ENCODE measurements at places on chromosomes 1 and 21.

DNA sequence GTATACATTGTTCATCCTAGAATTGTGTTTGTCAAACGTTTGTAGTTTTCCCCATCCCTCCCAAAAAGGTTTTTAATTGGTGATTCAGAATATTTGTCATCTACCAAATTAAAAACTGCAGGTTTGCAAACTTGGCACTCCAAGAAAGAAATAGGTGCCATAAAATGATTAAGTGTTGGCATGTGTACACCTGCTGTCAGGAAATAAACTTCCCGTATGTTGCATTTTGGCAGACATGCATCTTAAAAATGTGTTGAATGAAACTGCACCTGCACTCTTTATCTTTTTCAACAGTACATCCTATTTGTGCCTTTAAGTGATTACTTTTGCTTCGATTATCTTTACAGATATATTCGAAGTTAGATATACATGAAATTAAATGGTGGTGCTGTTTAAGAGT, 7.3 kb downstream of the B3GALT2 start:
- no peak for DNase-seq

DNA sequence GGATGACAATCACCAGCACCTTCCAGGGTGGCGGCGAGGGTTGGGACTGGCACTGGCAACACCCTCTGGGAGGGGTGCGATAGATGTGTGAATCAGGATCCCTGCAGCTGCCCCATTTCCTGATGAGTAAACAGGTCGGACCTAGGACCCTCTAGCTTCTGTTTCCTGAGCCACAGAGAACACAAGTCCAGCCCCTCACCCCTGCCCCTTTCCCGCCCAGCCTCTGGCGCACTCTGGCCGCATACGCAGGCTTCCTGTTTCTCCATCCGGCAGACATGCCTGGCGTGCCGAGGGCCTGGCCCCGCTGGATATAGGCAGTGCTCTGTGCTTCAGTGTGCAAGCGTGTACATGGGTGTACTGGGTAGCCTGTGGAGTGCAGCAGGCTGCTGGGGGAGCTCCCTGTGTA, 4.6 kb downstream of the PEAR1 start:
- DNase-seq = peak; percentile 27

- no peak for DNase-seq
Observed at GRCh38 chr1:242522996-242523718, 1.3 kb downstream of the PLD5 start.

DNA sequence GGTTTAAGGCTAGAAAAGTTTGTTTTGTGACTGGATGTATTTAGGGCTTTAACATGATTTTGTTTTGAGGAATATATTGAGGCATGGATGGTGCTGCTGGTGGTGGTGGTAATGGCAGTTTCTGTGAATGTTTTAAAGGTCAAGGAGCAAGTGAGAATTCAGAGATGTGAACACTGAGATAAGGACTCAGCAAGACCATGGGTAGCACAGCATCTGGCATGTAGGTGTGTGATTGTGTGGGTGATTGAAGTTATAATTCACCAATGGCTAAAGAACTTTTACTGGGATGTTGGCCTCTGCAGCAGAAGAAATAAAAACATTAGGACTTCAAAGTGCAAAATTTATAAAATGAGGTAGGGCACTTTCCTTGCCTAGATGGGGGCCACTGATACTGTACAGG, 65.9 kb downstream of the MACF1 start:
- no peak for DNase-seq

DNA sequence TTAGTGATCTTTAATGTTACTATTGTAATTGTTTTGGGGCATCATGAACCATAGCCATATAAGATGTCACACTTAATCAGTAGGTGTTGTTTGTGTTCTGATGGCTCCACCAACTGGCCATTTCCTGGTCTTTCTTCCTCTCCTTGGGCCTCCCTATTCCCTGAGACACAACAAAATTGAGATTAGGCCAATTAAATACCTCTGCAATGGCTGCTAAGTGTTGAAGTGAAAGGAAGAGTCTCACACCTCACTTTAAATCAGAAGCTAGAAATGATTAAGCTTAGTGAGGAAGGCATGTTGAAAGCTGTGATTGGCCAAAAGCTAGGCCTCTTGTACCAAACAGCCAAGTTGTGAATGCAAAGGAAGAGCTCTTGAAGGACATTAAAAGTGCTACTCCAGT, 30.7 kb downstream of the PPP2R5A start:
- DNase-seq = peak; percentile 24

DNA sequence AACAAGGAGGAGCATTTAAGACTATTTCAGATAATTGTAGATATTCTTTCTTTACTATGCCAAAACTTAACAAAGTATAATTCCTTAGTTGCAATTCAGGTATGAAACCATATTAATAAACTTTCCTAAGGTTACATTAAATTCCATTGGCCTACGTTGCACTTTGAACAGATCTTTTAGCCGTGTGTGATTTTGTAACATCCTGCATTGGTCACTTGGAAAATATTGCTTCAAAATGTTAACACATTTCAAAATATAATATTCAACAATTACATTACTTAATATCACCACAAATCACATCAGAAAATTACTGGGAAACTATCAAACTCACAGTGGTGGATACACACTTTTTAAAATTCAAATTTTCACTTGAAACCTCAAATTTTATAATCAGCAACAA, 20.2 kb downstream of the ETS2 start:
- no peak for DNase-seq

- no peak for DNase-seq
Observed at GRCh38 chr1:10471411-10472219, 714 bp downstream of the DFFA start.

DNA sequence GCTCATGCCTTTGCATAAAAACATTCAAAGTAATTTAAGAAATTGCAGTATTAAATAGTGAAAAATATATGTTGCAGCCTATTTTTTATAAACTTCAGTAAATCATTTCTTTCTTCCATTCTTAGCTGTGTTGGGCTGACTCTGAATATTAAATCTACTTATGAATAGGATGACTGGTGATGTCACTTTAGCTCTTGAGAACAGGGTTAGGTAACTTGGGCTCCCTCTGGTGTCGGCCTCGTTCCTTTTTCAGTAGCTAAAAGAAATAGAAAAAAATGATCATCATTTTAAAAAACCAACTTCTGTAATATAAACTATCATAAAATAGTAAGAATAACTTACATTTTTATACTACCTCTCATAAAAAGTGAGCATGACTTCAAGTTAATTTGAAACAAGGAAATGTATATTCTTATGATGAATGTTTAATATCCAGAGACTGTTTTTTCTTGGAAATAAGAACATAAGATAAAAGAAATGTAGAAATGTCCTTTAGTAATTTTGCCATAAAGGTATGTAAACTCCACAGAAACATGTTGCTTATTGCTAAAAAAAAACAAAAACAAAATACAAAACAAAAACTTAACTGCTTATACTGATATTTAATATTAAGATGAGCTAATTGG, 26.8 kb upstream of the NCAM2 start:
- DNase-seq = peak; percentile 39

- DNase-seq = no peak
Observed at GRCh38 chr1:234458352-234459017, 20.5 kb downstream of the TARBP1 start.

GRCh38 chr1:9657521-9658032, 6.0 kb downstream of the PIK3CD start:
- DNase-seq = no peak

DNA sequence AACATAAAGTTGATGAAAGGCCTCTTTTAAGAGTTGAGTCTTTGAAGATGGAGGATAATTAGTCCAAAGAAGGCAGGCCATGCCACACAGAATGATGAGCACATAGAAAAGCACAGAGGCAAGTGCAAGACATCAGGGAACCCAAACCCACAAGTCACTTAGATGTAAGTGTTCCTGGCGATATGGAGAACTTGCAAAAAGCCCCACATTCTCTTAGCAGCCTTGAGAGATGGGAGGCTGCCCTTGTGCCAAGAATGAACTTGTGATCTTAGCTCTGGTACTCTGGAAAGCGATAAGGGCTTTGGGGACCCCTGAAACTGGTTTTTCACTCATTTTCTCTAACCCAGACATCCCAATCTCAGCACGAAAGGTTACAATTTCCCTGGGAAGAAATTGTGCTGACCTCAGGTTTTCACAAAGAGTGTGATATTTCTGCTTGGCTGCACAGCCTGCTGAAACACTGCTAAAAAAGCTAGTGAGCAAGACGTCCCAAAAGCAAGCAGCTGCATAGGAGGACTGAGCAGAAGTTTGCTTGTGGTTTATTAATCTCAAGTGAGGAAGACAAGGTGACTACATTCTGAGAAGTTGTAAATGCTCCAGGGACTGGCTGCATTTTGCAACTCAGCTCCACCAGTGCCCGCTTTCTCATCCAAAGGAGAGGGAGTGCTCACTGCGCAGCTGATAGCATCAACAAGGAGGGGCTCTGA, 496.9 kb upstream of the CAMK1G start:
- peak; percentile 62 for DNase-seq

DNA sequence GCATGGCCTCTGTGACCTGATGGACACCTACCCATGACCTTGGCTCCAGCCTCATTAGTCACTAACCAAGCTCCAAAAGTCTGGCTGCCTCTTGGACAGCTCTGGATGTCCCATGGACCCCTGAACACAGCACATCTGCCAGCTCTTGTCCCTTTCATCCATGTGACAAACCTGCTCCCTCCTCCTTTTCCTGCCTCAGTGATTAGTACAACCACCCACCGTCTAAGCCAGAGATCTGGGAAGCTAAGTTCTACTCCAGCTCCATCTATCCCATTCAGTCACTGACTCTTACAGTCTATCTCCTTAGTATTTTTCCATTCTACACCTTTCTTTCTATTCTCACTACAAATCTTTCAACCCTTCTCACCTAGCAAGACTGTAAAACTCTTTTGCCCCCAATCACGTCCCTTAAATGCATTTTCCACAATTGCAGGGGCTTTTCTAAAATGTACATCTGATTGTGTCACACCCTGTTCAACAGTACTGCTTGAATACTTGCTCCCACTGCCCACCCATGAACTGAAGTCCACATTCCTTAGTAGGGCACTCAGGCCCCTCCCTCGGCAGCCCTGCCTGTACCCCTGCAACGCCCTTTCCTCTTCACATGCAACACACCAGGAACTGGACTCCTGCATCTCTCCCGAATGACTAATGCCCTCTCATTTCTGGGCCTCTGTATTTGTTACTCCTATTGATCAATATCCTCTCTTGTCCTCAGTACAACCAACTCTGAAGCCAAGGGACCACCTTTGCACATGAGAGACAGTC, 7.2 kb downstream of the GPN2 start:
- DNase-seq = no peak

DNA sequence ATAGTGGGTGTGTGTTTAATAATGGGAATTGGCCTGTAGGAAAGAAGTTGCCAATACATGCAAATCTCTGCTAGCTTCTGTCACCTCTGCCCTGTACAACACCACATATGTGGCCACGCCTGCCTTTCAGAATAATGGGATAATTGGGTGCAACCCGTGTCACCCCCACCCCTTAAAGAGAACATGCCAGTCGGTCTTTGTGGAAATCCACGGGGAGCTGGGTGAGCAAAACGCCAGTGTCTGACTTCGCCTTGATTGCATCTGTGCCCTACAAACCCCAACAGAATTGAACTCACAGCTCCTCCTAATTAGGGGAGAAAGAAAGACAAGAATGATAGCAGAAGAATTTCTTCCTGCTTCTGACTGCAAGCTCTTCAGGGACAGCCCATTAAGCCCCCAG, 6.4 kb upstream of the PLXNA2 start:
- no peak for DNase-seq

DNA sequence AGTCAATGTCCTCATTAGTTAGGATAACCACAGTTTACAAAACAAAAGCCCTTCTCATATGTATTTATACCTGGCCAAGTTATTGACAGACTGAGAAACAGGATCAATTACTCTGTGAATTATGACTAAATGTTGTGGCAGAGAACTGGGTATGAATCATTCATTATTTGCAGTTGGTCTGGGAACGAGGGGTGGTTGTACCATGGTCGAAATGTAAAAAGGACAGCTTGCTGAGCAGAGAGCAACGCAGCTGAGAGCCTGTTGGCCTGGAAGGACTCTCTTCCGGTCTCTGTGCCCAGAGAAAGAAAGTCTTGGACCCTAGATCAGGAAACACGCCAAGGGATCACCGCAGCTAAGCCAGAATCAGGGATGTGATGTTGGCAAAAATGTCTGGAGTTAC, 169.6 kb downstream of the DISC1 start:
- no peak for DNase-seq

- DNase-seq = no peak
Observed at GRCh38 chr1:155210314-155211104, 2.0 kb downstream of the MTX1 start.

- DNase-seq = no peak
Observed at GRCh38 chr1:59045137-59045536, 251.8 kb upstream of the FGGY start.

DNA sequence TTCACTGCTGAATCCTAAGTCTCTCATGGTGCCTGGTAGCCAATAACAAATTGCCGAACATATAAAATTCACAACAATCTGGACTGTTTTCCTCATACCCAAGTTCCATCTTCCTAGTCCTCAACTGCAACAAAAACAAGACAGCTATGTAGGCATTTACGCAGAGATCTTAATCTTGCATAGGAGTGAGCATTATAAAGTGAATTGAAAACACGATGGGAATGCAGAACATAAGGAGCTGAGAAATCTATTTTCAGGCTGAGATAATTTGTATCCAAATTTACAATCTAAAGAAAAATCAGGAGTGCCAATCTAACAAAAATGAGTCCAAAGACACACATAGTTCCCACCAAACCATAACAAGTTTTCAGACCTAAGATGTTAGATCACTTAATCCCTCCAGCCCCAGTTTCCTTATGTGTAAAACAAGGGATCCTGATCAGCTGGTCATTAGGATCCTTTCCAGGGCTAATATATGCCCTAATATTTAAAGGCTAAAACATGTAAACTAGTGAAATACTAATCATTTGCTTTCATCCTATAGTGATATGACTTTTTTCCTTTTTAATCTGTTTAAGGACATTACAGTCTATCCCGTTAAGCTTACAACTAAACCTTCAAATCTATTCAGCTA, 1.9 kb downstream of the SLC16A1 start:
- no peak for DNase-seq

DNA sequence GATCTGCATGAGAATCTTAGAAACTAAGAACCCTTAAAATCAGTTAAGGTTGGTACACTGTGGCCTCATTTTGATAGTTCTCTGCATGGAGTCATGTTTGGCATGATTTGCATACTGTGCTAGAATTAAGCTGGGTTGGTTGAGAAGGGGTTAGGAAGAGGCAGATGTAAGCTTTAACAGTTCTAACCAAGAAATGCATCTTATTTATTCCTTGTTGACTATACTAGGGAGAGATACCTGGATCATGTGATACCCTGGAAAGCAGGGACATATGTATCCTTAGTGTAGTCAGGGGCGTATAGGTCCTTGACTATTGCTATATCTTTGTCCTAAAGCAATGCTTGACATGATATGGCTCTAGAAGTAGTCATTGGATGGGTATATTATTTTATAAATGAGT, 41.0 kb downstream of the CDC42 start:
- DNase-seq = no peak

GRCh38 chr1:81226603-81226928, 574.2 kb upstream of the ADGRL2 start:
- DNase-seq = no peak

DNA sequence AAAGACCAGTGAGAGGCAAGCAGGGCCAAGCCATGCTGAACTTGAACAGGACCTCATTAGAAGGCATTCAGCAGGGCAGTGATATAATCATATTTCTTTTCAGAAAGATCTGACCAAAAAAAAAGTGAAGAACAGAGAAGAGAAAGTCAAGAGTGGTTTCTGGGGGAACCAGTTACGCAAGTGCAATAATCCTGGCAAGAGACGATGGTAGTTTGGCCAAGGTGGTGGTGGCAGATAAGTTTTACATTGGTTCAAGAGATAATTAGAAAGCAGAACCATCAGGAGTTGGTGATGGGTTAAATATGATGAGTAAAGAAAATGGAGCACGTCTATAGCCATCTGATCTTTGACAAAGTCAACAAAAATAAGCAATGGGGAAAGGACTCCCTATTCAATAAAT, 54.3 kb downstream of the ZSWIM5 start:
- no peak for DNase-seq

Measured in kidney tubule cell (primary cell).